ENCODE measurements at places on chromosomes 7 and 10.

GRCh38 chr7:131224996-131225395 lies 102.7 kb upstream of the MKLN1 start:
- DNase-seq: no peak

DNA sequence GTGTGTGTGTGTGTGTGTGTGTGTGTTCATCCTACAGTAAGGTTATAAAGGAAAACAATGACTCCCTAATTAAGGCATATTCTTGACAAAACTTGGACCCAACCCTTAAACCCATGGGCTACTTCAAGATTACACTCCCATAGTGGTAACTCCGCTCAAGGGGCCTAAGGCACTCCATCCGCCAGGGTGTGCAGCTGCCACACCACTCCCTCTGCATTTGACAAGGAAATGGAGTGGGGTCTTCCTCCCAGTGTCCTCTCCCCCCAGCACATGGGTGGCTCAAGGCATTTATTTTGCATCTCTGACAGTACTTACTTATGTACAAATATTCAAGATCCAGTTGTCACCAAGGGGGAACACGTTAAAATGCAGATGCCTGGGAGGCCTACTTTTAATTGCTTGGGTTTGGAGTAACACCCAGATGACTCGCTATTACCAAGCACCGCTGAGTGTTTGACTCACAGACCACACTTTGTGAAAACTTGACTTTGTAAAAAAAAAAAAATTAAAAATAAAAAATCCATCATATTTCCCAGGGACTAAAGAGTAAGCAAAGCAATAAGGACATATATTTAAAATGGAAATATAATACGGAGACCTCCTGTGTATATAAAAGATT lies 53.0 kb upstream of the AGR3 start:
- peak; percentile 68 for DNase-seq

GRCh38 chr7:54109501-54109900 lies 432.7 kb upstream of the VSTM2A start:
- DNase-seq: peak; percentile 0

GRCh38 chr10:78212060-78212785 lies 178.6 kb downstream of the RPS24 start:
- no peak for DNase-seq

DNA sequence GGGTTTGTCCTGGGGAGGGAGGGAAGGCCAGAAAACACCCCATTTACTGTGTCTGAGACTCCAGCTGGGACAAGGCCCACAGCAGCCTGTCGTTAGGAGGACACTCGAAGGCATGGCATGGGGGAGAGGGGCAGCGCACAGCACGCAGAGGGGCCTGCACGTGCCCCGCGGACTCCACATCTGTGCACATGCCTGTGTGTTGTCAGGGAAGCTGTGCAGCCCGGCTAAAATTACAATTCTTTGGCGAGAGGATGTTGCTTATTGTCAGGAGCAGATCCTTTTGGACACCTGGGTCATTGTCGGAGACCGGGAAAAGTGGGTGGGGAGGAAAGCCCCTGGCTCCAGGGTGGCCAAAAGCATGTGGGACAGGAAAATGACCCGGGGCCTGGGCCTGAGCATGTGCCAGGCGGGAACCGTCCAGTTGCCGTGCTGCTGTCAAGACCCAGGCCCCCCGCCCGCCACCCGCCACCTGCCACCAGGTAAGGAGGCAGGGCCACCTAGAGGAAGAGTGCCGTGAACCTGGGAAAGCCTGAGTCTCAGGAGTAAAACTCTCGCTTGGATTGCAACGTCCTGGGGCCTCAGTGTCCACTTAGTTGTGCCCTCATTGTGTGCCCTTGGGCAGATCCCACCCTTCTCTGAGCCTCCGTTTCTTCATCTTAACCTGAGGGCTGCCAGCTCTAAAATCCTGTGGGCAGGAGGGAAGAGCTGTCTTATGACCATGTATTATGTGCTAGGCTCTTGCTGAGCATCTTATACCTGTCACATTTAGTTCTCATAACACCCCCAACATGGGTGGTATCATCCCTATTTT lies 7.2 kb downstream of the VSIR start:
- no peak for DNase-seq

DNA sequence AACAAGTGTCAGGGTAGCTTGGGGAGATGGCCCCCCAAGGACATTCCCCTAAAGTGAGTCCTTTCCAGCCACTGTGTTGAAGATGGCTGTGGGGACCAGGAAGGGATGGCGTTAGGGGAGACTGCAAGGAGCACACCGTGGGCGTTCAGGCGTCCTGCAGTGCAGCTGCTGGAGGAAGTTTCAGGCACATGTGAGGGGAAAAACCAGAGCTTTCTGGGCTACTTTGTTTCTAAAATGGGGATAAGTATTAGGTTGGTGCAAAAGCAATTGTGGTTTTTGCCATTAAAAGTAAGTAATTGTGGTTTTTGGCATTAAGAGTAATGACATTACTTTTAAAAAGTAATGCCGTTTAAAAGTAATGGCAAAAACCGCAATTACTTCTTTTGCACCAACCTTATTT lies 14.3 kb downstream of the PRF1 start:
- no peak for DNase-seq

DNA sequence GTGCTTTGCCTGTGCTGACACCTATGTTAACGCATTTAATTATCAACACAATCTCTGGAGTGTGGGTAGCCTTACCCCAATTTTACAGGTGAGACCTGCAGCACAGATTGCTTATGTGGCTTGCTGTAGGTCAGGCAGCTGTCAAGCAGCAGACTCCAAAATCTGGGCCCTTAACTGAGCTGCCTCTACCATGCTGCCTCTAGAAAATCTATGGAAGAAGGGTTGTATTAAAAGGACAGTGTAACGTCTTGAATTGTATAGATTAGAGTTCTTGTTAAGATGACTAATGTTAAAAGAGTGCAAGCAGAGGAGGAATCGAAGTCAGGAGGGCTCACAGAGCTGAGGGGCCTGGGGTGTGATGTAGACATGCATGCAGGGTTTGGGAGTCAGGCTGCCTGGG lies 1.2 kb upstream of the PON3 start:
- DNase-seq: no peak

GRCh38 chr7:27174874-27175625 lies 930 bp upstream of the HOXA10 start:
- no peak for DNase-seq

DNA sequence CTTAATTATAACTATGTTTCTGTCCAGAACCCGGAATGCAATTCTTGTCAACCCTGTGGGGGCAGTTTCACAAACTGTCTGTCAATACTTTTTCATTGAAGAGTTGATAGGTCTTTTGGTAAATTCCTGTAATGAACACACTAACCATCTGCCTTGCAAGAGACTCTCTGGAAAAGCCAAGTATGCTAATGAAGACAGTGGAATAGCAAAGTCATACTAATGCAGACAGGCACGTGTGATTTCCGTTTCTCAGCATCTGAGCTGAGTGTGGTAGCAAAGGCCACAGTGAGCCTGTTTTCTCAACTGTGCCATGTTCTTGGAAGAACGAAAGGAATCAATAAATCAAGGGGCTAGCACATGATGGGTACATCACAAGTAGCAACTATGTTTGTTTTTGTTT lies 494.1 kb upstream of the NRP1 start:
- no peak for DNase-seq

- DNase-seq: peak; percentile 95
These were observed 194.3 kb downstream of the ZMYND11 start for GRCh38 chr10:329361-330099.

- peak; percentile 54 for DNase-seq
These were observed at the start of gene SH3PXD2A for GRCh38 chr10:103855424-103855823. TSS of gene SH3PXD2A (minus strand) at chr10:103855576. CDS start at chr10:103855266, 310 bp downstream.

DNA sequence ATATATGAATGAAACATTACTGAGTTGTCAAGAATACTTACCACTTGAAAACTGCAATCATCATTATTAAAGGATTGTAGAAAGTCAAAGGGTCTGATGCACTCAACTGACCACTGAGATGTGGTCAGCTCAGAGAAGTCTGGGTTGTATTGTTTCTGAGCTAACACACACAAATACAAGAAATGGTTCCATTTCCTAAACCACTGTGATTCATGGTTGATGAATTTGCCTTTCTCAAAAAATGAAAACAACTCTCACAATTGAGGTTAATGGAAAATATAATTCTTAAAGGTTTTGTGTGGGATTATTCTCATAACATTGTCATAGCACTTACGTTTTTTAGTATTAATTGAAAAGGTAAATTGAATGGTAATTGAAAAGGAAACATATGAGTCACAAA lies 45.6 kb upstream of the TAS2R16 start:
- DNase-seq: no peak

DNA sequence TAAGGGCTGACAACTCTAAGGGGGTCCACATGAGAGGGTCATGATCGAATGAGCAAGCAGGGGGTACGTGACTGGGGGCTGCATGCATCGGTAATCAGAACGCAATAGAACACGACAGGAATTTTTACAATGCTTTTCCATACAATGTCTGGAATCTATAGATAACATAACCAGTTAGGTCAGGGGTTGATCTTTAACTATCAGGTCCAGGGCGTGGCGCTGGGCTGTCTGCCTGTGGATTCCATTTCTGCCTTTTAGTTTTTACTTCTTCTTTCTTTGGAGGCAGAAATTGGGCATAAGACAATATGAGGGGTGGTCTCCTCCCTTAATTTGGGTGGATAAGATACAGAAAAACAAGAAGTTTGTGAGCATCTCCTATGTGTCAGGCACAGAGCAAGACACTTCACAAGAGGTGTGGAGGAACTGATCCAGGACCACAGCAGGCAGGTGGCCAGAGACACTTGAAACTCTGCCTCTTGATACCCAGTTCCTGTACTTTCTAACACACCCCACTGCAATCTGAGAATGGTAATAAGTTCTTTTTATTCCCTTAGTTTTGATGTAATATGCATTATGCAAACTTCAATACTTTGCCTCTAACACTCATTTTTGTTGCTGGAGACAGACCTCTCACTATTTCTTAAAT lies 18.0 kb upstream of the MRLN start:
- DNase-seq: no peak

DNA sequence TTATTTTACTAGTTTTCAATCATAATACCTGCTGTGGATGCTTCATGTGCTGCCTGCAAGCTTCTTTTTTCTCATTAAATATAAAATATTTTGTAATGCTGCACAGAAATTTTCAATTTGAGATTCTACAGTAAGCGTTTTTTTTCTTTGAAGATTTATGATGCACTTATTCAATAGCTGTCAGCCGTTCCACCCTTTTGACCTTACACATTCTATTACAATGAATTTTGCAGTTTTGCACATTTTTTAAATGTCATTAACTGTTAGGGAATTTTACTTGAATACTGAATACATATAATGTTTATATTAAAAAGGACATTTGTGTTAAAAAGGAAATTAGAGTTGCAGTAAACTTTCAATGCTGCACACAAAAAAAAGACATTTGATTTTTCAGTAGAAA lies 103.0 kb downstream of the PTEN start:
- DNase-seq: peak; percentile 29

- no peak for DNase-seq
These were observed 92.8 kb downstream of the CPXM2 start for GRCh38 chr10:123798856-123799255.

GRCh38 chr10:5945190-5945509 lies 32.2 kb downstream of the IL15RA start:
- no peak for DNase-seq

DNA sequence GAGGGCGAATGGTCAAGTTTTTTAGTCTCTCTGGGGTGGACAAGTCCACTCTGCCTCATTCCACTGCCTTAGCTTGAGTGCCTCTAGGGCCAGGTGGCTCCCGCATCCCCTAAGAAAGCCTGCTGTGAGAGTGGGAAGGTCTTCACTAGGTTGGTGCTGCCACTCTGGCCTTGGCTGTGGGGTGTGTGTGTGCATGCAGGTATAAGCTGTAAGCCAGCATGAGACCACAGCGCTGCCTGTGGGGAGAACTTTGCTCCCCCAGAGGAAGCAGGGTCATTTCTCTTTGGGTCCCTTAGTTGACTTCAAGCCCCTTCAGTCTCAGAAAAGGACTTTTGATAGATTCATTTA lies 25.5 kb upstream of the PCBD1 start:
- DNase-seq: no peak

DNA sequence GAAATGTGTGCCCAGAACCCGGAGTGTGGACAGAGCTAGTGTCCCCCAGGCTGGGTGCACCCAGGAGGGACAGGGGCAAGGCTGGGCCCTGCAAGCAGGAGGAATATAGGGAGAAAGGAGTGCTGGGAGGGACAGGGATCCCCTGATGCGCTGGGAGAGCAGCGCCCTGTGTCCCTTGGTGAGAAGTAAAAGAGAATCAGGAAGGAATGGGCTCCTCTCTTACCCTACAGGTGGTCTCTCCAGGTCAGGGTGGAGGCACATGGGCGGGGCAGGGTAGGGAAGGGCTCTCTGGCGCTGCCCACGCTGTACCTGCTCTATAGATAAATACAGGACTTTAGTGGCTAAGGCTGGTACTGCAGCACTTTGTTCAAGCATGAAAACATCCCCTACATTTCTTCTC lies 753.8 kb downstream of the GRID1 start:
- DNase-seq: no peak

- peak; percentile 34 for DNase-seq
These were observed 66.6 kb downstream of the CAV1 start for GRCh38 chr7:116591202-116592040.

DNA sequence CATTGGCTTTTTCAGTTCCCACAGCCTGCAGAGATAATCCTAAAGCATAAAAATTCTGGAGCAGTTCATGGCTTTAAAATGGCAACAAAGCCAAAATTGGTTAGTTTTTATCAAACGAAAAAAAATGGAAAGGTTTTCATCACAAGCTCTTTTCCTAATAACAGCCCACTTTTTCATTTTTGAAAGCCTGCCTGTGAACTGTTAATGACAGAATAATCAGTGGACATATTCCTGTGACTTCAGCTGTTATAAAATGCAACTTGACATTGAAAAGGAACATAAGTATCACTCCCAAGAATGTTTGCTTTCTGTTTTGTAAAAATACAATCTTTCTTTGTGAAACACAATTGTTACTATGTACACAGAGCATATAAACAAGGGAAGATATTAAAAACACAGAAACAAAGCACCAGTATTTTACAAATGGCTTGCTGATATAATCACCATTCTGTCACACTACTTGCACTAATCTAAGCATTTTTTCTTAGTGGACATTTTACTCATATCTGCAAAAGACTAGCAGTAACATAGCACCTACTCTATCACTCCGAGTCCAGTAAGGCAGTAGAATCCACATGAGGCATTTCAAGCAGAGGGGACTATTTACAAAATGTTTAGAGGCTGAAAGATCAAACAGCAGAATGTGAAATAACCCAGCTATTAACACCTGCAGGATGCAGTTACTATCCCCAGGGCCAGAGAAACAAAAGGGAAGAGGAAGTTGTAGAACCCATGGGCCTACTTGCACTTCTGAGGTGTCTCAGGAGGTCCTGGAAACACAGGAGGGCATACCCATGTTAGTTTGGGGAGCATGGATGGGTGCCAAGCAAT lies 26.4 kb downstream of the MACC1 start:
- DNase-seq: no peak

- DNase-seq: peak; percentile 37
These were observed 111.3 kb upstream of the CARD11 start for GRCh38 chr7:3154881-3155494.

Data from fibroblast of skin of scalp (primary cell).